ENCODE measurements at places on chromosomes 3 and 15.

GRCh38 chr3:54713455-54713854, 214.4 kb downstream of the LRTM1 start:
- DNase-seq, result no peak

DNA sequence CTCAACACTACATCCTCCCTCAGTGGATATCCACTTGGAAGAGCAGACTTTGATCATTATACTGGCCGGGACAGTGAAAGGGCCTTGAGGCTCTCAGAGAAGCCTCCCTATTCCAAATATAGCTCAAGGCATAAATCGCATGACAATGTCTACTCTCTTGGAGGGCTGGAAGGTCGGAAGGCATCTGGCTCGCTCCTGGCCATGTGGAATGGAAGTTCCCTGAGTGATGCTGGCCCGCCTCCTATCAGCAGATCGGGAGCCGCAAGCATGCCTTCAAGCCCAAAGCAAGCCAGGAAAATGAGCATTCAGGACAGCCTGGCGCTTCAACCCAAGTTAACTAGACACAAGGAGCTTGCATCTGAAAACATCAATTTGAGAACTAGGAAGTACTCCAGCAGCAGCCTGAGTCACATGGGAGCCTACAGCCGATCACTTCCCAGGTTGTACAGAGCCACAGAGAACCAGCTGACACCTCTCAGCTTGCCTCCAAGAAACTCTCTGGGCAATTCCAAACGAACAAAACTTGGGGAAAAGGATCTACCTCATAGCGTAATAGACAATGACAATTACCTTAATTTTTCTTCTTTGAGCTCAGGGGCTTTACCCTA, 25.4 kb downstream of the PHLDB2 start:
- no peak for DNase-seq

DNA sequence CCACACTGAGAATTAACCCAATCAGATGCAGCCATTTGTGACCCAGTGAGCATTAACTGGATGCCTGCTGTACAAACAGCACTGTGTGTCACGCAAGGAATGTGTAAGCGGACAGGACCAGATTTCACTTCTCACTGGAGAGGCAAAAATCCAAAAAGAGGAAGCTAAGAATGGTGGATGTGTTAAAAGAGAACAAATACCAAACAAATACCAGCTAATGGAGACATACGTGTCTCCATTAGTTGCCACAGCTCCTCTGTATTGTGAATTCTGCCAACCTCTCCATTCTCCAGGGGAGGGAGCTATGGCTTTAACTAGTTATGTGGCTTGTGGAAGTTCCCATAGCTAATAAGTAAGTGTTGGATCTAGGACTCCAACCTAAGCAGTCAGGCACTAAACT, 2.6 kb downstream of the LTF start:
- peak; percentile 63 for DNase-seq

DNA sequence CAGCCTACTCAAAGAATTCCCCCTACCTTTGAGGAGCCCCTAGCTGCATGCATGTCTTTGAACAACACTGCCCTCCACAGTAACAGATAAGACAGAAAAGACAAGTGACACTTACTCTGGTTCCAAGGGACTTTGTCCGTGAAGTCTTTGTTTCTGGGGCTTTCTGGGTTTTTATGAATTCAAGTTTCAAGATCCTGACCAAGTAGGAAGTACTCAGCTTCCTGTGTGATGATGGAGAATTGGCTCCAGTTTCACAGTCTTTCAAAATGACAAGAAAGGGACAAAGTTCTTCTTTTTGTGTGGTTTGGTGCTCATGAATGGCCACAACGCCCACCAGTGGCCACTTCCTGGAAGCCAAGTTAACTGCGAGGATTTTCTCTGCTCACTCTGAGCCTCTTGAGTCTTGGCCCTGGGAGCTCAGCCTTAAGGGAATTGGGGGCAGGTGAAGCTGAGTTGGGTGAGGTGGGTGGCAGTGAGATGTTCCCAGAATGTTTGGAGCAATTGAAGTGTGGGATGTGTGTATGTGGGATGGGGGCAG, at the start of gene CCR1:
TSS of gene CCR1 (minus strand) at position 147 of the 538 bp plus-strand sequence. CDS start 4,000 bp downstream, outside the sequence.
- peak; percentile 34 for DNase-seq

DNA sequence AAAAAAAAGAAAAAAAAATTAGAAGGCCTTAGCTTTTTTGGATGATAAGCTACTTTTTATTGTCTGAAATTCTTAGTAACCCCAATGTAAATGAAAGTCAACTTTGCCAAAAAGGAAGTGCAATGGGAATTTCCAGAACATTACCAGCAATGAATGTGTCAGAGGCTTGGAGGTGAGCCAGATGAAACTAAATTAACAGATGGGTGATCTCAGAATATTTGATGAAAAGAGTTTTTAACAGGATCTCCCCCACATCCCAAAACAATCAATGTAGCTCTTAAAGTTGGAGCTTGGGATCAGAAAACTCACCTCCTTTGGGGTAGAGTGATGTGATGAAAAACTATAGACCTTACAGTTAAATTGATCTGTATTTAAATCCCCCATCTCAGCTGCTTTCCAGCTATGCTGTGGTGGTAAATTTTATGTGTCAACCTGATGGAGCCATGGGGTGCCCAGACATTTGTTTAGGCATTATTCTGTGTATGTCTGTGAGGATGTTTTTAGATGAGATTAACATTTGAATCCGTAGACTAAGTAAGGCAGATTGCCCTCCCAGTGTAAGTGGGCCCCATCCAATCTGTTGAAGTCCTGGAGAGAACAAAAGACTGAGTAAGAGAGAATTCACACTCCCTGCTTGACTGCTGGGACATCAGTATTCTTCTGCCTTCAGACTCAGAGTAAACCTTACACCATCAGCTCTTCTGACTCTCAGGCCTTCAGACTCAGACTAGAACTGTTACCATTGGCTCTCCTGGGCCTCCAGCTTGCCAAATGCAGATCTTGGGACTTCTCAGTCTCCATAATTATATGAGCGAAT, 84.3 kb upstream of the TNFSF10 start:
- DNase-seq, result peak; percentile 49

GRCh38 chr3:38829404-38829803, 13.4 kb upstream of the SCN10A start:
- peak; percentile 84 for DNase-seq

DNA sequence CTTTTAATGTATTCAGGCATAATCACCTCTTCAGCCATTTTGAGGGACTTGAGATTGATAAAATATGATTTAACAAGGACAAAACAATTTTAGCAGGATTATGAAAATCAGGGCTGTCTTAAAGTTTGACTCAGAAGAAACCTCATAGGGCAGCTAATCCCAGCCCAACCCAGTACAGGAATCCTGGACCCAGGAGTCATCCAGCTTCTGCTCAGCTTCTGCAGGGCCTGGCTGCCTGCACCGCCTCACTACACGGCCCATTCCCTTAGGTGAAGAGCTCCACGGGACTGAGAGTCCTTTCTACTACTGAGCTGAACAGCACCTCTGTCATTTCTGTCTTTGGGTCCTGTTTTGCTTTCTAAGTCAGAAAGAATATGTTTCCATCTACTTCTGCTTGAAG, 37.5 kb downstream of the ARHGAP31 start:
- peak; percentile 52 for DNase-seq

DNA sequence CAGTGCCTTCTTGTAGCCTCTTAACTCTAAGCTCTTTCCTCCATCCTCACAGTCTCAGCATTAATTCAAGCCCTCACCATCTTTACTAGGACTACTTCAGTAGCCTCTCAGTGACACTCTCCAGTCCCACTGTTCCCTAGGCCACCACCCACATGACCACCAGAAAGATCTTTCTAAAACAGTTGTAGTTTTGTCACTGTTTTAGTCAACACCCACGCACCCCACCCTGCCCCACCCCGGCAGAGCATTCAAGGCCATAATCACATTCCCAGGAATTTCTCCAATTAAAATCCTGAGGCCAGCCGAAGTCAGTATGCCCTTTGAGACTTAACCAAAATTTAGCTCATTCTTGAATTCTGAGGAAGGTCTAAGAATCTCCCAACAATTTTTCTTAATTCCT, 31.2 kb upstream of the PSMD6 start:
- DNase-seq, result no peak

GRCh38 chr15:73573037-73573436, 60.2 kb downstream of the NPTN start:
- DNase-seq, result no peak

- no peak for DNase-seq
These were observed 72.2 kb upstream of the BHLHE40 start for GRCh38 chr3:4907050-4907449.

DNA sequence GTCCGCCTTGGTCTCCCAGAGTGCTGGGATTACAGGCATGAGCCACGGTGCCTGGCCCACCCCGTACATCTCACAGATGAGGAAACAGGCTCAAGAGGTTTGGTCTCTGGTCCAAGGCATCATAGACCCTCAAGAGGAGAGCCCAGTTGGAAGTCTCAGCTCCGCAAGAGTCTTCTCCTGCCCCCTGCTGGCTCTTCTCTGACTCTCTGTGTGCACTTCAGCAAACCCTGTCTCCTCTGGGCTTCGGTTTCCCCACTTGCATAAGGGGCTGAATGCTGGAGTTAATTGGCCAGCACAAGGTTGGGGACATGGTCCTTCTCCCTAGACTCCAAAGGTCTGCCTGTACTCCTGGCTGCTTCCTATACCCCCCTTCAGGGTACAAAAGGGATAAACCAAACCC, 3.9 kb downstream of the MST1R start:
- no peak for DNase-seq

GRCh38 chr3:377158-377561, 180.6 kb downstream of the CHL1 start:
- DNase-seq, result peak; percentile 37

GRCh38 chr3:133905376-133905775, 9.7 kb upstream of the RAB6B start:
- no peak for DNase-seq

DNA sequence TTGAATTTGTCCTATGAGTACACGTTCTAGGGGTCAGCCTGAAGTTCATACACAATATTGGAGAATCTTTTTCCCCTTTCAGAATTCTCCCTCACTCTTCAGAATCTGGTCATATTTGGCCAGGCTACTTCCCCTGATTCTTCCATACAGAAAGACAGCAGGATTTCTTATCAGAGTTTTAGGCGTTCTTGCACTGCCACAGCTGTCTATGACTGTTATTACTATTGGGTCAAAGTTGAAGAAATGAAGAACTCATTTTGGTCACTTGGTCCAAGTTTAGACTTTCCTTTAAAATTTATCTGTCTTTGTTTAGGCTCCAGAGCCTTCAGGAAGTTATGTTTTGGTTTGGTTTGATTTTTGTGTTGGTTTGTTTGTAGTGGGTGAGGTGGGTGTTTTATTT, 12.0 kb downstream of the TEX55 start:
- no peak for DNase-seq

DNA sequence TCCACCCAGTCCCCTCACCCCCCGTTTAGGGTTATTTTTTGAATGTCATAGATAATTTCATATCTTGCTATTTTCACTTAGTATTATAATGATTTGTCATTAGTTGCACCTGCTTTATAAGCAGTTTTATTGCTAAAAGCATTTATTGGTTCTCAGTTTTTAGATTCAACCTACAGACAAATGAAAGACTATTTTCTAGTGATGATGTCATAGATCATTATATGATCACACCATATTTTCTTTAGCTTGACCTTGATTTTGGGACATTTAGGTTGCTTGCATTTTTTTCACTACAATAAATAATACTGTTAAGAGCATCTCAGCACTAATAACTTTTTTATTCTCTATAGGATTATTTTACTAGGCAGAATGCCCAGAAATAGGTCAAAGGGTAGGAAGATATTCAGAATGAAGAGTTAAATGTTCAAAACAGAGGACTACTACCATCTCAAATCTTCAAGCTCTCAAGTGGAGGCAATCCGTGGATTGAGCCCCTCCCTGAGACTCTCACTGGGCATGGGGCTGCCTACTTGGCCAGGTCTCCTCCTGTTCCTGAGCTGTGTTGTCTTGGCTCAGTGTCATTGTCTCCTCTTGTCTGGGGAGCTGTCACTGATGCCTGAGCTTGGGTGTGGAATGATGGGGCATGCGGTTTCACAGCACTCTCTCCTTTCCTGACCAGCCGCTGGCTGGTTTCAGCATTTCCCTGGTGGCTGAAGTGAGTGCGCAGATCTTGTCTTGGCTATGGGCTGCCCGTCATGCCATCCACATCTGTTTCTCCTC, 28.4 kb downstream of the CHCHD6 start:
- no peak for DNase-seq

DNA sequence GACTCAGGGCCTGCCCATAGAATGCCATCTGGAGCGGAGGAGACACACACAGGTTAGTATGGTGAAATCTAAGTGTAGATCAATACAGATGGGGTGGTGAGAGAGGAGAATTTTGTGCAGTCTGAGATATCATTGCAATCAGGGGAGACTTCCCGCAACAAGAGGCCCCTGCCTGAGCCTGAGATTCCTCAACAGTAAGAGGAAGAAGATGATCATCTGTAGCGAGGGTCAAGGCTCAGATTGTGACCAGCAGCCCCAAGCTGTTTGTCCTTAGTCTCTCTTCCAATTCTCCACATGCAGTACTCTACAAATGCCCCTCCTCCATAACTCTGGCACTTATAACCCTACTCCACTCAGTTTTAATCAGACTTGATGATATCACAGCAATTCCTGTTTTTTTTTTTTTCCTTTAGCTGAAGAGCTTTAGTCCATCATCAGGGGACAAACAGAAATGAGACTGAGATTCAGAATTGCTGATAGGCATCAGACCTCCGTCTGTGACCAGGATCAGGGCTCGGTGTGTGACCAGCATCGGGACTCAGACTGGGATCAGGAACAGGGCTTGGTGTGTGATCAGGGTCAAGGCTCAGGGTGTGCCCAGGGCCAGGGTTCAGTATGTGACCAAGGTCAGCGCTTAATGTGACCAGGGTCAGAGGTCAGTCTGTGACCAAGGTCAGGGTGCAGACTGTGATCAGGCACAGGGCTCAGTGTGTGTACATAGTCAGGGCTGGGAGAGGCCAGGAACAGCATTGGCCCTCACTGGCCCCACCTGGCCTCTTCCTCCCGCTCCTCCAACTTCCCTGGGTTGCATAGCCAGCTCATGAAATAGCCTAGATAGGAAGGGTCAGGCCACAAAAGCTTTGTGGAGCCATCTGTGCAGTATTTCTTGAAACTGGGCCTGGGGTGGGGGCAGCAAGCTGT, 14.1 kb downstream of the LOXL1 start:
- no peak for DNase-seq
